ENCODE measurements at places on chromosomes 7 and 10.

- DNase-seq: no peak
- H3K4me1 ChIP-seq: no peaks in the 10 kb centered on the region
- no peaks in the 10 kb centered on the region for H3K36me3 ChIP-seq
- no peak overlapping the region for H3K27ac ChIP-seq
- H3K27me3 ChIP-seq: no peaks in the 10 kb centered on the region
Measured at GRCh38 chr7:17502213-17503060, 204.0 kb downstream of the AHR start.

GRCh38 chr7:88500131-88500530, 193.4 kb upstream of the STEAP4 start:
- H3K4me1 ChIP-seq: no peaks in the 10 kb centered on the region
- H3K27ac ChIP-seq: no peak overlapping the region
- no peaks in the 10 kb centered on the region for H3K36me3 ChIP-seq
- DNase-seq: no peak
- no peaks in the 10 kb centered on the region for H3K27me3 ChIP-seq

DNA sequence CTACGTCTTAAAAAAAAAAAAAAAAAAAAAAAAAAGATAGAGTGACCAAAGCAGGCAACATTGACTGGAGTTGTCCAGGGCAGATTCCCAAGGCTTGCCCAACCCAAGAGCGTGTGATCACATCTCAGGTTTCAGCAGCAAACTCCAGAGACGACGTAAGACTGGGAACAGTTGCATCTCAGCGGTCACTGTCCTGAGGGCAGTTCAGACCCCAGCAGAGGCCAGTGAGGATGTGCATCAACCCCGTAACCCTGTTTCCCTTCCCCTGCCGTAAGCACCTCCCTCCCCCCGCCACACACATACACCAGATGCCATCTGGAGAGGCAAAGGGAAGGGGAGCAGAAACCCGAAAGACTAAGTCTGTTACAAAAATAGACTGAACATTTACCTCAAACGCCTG, 19.3 kb upstream of the TOMM7 start:
- H3K27ac ChIP-seq: no peak overlapping the region
- H3K36me3 ChIP-seq: no peaks in the 10 kb centered on the region
- no peak overlapping the region for H3K4me3 ChIP-seq

DNA sequence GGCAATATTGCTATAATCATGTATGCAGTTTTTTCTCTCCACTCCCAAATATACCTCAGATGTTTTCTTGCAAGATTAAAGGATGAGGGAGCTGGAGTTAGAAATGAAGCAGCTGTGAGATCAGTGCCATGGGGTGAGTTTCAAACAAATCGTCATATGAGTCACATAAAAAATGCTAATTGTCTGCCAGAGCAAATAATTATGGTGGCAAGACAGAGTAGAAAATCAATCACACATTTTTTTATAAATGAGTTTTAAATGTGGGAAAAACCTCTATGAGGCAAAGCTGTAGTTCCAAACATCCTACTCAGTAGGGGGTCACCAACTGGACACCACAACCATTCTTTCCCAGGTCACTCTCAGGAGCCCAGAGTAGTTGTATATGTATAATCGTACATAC, 55.3 kb downstream of the CH25H start:
- peaks cover 7% of the 10 kb centered on the region for H3K27me3 ChIP-seq
- H3K4me1 ChIP-seq: no peaks in the 10 kb centered on the region
- no peak overlapping the region for H3K4me3 ChIP-seq
- H3K36me3 ChIP-seq: no peaks in the 10 kb centered on the region
- no peak for DNase-seq
